ENCODE measurements at places on chromosomes 4 and X.

DNA sequence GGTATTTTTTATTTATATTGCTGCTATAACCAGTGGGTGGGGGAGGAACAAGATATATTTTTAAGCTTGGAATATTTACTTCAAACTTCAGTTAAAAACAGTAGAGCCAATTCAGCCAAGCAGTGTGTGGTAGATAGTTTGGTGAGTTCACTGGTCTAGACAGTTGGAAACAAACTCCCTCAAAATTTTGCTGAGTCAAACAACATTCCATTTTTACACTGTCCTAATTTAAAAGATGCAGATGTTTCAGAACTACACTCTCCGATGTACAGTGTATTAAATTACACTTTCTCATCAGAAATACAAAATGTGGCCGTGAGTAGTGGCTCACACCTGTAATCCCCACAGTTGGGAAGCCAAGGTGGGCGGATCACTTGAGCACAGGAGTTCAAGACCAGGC lies 23.3 kb downstream of the PRKX start:
- DNase-seq: no peak

DNA sequence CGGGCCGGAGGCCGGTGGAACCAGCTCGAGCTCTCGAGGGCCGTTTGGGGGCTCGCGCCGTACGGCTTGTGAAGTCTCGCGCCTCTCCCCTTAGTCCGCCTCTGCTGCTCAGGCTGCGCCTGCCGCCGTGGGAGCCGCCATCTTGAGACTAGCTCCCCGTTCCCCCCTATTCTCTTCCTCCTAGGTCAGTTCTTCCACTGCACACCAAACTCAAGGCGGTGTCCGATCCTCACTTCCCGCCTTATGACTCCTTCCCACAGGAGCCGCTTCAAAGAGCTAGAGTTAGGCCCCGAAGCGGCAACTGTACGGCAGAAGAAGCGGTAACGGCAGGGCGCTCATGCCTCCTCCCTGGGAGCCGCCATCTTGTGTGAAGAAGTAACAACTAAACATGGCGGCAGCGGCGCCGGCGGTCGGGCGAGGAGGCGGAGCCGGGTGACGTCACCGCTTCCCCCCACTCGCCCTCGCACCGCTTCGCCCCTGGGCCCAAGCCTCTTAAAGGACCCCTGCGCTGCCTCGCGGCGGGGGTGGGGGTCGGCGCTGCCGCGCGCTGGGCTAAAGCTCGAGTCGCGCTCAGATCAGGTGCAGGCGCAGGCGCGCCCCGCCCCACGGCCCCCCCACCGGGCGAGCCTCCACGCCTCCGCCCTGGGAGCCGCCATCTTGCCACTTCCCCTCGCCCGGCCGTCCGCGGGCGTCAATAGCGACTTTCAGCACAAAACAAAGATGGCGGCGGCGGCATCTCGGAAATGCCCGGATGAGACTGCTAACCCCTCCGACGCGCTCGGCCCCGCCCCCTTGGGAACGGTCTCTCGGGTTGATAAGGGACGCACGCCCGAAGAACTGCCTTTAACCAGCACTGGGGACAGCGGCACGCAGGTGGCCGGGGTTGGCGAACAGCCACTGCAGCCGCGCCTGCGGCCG lies at the start of gene HCFC1:
TSS of gene HCFC1 (minus strand) at position 369 of the 918 bp plus-strand sequence. CDS start 978 bp downstream, outside the sequence.
- peak; percentile 99 for DNase-seq

- no peak for DNase-seq
Observed at GRCh38 chr4:136383082-136383481, 1149.2 kb downstream of the PCDH18 start.

DNA sequence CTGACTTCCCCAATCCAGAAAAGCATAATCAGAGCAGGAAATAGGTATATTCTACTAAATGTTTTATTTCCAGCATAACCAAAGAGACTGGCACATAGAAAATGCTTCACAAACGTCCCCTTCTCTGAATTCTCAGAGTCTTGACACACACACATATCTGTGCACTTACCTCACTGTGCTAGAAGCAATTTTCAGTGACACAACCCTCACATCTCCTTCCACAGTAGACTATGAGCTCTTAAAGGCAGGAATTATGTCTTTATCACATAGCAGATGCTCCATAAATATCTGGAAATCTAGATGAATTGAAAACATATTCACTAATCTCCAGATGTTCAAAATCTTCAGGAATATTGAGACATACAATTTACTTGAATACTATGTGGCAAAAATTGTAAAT lies 5.9 kb downstream of the SOWAHB start:
- no peak for DNase-seq

GRCh38 chr4:109648997-109649575 lies 54.2 kb downstream of the CASP6 start:
- no peak for DNase-seq

DNA sequence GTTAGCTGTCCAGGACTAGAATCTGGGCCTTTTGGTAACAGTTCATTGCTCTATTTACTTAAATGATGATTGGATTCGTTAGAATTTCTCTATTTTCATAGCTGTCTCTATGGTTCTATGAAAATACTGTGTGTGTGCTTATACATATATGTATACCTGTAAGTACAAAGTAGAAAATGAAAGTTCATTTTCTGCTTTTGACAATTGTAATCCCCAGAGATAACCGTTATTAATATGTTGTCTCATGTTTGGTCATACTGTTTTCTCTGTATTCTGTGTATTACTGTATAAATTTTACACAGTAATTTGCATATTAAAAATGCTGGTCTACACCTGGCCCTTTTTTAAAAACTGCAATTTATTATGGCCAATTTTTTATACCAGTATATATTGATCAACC lies 55.4 kb downstream of the CLCN3 start:
- no peak for DNase-seq

- no peak for DNase-seq
Observed at GRCh38 chrX:40871385-40872082, 136.2 kb upstream of the MED14 start.

DNA sequence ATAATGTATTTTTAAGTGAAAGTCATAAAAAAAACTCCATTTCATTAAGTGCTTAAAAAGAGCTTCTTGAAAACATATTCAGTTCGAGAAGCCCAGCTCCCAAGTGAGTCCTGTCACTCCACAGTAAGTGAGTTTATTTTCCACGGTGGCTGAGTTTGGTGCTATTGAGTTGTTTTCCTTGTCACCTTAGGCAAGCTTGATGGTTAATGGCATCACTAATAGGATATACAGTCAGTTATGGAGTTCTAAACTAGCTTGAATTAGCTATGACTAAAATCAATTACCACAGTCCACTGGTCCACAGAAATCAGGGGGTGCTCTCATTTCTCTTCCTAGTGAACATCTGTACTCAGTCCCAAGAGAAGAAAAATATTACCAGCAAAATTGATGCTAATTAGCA lies 1526.2 kb upstream of the IGFBP7 start:
- no peak for DNase-seq

GRCh38 chr4:55884851-55885219 lies 31.4 kb downstream of the EXOC1 start:
- no peak for DNase-seq

GRCh38 chr4:158965226-158965625 lies 137.7 kb upstream of the RAPGEF2 start:
- no peak for DNase-seq

- no peak for DNase-seq
Observed at GRCh38 chr4:113840861-113841260, 79.3 kb upstream of the CAMK2D start.

DNA sequence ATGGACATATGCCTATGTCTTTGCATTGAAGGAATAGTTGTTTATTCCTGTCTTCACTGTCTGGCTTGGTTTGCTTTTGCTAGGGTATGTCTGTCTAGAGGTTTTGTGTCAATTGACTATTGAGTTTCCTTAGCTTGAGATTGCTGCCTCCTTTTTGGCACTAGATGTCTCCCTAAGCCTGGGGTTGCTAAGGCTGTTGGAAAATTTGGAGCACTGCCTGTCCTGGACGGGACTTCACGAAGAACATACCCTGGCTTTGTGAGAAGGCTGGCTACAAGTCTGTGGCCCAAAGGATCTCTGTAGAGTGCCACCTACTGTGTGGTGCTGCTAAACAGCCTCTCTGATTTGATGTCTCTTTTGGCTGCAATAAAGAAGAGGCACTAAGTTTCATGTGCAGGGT lies 183.8 kb upstream of the NUDT10 start:
- DNase-seq: no peak

DNA sequence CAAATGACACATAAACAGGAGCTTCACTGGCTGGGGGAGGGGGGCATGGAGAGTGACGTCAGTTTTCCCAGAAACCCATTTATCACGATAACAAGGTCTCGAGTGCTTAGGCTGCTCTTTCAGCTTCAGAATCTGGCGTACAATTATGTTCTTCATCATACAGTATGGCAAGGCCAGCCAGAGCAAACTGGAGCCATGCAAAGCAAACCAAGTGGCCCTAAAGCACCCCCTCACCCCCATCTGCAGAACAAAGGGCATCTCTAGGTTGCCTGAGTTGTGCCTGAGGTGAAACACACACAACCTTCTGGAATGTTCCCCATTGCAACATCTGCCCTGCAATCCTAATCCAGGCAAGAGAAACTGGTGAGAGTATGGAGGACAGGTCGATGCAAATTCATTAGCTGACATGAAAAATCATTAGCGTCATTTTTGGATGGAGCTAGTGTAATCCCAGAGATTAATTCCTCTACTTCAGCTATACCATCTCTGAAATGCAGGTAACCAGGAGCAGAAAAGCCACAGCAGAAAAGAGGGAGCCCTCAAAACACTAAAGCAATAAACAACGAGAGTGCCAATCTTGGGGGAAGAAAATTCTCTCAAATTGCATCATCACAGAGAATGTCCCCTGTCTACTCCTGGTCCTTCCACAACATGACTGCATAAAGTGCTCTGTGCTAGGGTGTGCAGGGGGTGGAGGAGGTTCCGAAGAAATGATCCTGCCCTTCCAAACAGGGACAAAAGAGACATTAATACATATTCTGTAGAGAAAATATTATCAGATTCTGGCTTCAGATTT lies 1.8 kb downstream of the SEPTIN6 start:
- DNase-seq: no peak

DNA sequence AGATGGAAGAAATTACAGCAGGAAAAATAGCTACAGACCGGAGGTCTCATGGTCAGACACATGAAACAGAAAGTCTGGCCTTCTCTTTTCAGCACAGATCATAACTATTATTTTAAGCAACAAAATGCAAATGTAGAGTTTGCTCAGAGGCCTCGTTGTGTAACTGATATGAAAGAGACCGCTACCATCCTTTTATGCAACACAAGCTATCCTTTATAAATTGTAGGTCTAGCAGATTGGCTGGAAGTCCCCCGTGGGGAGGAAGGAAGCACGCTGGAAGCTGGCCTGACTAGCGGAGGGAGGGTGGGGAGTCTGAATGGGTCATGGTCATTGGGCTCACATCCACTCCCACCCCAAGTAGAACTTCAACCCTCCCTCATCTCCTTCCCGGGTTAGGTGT lies 27.7 kb downstream of the DMP1 start:
- DNase-seq: no peak

GRCh38 chrX:21972721-21973120 lies 32.2 kb downstream of the SMS start:
- DNase-seq: no peak

DNA sequence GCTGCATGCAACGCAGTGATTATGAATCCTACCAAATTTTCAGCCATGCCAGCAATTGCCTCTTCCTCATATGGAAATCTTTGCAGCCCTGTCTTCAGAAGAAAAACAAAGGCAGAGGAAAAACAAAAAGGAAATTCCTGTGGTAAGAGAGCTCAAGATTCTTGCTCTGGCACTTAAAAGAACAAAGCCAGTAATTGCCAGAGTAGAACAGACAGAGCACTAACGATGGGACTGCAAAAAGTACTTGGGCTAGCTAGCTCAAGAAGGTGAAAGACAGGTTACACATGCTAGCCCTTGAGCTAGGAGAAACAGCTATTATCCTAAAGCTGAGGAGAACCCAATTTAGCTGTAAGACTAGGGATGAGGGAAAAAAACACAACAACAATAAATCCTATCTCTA lies 582.3 kb downstream of the KCNIP4 start:
- DNase-seq: peak; percentile 63

DNA sequence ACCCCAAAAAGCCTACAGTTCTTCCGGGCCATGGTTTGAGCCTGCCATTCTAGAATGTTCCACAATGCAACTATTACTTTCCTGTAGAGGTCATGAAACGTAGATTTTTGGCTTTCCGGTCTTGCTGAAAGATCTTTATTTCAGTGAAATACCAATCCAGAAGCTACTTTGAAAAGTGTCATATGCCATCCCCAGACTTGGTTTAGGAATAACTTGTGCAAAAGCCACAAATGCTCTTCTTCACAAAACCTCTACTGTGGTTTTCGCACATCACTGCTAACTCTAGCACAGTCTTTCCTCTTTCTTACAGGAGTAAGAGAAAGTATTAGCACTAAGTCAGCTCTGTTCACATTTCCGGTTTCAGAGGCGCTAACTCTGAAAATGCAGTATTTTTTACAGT lies 12.7 kb upstream of the CD40LG start:
- DNase-seq: no peak

DNA sequence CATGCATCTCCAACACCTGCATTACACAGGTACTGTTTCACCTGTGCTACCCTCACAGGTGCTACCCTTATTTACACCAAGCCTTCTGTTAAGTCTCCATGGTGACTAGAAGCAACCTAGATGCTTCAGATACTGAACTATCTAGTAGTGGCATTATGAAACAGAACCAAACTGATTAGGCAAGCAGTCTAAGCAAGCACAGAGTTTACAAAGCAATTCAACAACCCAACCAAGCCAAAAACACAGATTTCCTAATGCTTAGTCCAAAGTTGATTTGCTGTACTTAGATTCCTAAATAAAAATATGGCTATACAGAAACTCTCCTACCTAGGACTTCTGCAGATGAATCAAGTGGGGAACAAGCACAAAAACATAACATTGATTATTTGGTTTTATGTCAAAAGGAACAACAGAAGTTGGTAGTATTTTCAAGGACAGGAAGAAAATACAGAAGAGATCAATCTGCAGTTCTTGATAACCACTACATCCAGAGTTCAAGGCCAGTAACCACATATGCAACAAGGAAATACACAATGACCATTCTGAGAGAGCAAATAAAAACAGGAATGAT lies 3.2 kb downstream of the TAPT1 start:
- DNase-seq: no peak

DNA sequence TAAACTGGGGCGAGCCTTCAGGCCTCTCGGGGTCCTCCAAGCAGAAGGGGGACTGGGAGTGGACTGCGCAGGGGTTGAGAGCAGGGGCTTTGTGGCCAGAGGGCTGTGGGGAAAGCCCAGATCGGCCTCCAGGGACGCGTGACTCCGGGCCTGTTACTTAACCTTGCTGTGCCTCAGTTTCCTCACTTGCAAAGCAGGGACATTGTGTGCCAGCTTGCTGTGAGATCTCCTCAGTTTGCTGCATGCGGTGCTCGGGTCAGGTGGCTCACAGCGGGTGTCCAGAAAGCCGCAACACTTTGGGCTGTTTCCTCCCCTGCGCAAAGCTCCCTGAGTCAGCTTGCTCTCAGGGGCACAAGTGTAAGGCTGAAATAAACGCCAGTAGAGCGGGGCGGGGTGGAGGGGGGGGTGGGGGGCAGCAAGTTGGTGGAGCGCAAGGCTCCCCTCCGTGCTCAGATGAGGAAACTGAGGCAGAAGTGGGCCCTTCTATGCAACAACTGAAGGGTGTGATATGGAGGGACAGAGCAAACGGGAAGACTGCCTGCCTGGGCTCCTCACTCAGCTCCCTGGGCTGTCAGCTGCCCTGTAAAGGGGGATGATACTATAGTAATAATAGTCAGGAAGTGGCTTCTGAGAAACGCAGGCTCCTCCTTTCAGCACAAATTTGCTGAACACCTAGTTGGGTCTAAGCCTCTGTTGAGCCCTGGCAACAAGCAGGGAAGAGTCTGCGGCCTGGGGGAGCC lies 101.0 kb downstream of the HMX1 start:
- no peak for DNase-seq

GRCh38 chr4:52251864-52252263 lies 200.8 kb downstream of the SPATA18 start:
- no peak for DNase-seq

- no peak for DNase-seq
Observed at GRCh38 chr4:173076903-173077634, 91.5 kb upstream of the GALNT7 start.
